NCI-H1694 treated with DMSO at 0.1 percent for 48 hours (cell line): ENCODE measurements at places on chromosomes 1 and 21.
A peak's percentile ranks its signal among the peaks of the same experiment; 100 is the strongest.

DNA sequence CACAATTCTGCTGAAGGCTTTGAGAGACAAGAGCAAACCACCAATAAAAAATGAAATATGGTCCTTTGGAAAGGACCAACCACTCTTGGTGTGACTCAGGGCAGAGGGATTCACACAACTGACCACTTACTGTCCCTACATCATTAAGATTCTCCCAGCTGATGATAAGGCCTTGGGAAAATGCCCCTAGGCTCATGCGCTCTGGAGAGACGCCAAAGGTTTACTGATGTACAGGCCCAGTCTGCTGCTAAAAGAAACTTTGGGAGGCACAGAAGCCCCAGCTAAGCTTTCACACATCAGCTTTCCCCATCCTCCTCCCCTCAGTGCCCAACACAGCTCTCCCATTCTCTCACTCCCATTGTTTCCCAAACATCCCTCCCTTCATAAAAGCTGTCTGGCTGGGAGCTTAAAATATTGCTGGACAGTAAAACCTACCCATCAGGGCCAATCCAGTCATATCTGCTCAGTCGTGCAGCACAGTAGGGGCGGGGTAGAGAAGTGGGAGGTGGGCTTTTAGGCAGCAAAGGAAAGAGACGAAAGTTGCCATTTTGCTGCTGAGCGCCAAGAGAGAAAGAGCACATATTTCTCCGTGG is at the start of gene GJA8:
Gene GJA8, plus strand, starts transcription at position 543 of the 593 bp plus-strand sequence. CDS start 5,161 bp downstream, outside the sequence.
- DNase-seq: no peak

GRCh38 chr1:155942578-155943141 is 1.2 kb downstream of the RXFP4 start:
- DNase-seq: no peak

DNA sequence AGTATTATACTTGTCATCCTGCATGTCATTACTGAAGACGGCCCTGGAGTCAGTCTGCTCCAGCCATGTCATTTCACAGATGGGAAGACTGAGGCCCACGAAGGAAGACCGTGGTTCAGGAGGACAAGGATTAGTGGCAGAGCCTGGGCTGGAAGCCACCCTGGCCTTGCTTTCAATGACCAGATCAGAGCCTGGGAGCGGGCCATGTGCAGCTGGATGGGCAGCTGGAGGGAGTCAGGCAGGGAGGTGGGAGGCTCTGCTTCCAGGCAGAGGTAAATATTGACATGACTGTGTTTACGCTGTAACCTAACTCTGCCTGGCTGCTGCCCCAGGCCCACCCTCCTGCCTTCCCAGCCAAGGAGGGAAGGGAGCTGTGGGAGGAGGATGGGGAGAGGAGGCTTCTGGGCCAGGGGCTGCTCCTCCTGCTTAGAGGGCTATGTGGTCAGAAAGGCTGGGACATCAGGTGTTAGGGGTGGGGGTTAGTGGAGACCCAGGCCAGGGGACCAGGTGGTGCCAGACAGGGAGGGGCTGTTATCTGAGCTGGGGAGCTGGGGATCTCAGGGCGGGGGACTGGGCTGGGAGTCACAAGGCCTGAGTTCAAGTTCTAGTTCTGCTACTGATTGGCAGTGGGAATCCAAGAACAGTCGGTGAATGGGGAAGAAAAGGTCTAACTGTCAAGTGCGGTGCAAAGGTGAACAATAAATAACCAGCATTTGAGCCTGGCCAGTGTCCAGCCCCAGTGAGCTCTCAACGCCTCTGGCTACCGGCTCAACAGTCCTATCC is 48.5 kb upstream of the ECE1 start:
- DNase-seq: peak; percentile 53

DNA sequence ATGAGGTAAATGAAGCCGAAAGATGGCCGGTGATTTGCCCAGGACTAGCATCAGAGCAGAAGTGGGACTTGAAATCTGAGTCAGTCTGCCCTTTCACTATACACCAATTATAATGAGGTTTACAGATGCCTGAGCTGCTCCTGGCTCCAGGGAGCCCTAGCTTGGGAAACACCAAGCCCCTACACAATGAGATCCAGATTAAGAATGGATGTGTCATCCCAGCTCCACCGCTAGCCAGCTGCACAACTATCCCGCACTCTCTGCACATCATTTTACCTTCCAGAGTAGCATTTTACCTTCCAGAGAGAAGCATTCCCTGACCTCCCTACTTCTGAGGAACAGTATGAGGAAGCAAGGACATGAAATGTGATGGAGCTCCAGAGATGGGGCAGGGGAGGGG is 27.0 kb downstream of the SERTAD4 start:
- peak; percentile 46 for DNase-seq

GRCh38 chr1:94851571-94851970 is 31.4 kb downstream of the SLC44A3 start:
- DNase-seq: no peak

DNA sequence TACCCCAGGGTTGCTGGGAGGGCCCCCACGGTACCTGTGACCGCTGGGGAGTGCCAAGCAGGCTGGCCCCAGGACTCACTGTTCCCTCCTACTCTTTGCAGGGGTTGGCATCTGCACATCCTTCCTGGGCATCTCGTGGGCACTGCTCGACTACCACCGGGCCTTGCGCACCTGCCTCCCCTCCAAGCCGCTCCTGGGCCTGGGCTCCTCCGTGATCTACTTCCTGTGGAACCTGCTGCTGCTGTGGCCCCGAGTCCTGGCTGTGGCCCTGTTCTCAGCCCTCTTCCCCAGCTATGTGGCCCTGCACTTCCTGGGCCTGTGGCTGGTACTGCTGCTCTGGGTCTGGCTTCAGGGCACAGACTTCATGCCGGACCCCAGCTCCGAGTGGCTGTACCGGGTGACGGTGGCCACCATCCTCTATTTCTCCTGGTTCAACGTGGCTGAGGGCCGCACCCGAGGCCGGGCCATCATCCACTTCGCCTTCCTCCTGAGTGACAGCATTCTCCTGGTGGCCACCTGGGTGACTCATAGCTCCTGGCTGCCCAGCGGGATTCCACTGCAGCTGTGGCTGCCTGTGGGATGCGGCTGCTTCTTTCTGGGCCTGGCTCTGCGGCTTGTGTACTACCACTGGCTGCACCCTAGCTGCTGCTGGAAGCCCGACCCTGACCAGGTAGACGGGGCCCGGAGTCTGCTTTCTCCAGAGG is 6.8 kb downstream of the XKR8 start:
- DNase-seq: no peak

DNA sequence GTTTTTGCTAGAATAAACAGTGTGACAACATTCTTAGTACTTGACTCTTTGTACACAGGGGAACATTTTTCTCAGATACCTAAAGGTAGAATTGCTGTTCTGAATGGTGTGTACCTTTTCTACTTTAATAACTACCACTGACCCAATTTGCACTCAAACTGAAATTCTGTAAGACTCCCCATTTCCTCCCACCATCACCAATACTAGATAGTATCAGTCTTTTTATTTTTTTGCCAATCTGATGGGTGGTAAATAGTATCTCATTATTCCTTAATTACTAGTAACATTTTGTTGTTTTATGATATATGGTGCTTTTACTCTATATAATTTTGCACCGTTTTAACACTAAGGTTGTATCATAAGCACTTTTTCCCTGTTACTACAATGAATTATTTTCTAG is 28.8 kb upstream of the GCLM start:
- DNase-seq: no peak

DNA sequence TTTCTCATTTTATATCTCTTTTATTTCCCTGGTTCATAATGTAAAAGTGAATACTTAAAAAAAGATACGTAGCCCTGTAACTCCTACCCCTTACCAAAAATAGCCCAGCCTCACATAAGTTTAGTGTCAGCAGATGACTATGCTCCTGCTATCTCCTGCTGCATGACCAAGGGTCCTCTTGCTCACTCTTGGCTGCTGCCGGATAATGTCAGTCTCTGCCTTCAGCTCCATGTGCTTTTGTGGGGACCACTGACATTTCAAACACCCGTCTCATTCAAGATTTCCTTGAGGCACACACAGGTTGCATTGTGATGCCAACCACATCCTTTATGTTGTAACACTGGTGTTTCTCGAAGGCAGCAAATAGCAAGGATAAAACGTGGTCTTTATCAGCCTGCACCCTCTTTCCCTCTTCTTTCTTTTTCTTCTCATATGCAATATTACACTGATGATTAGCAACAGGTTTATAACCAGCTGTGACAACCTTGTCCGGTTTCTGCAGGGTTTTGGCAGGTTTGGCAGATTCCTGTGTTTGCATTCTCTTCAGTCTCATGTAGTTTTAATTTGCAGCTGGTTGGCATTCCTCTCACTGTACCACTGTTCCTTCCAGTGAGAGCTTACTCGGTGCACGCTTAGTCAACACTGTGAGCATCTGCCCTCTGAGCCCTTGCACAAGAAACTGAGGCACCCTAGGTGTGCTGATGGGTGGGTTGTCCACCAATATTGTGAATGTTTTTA is 62.2 kb downstream of the ZNF684 start:
- no peak for DNase-seq

DNA sequence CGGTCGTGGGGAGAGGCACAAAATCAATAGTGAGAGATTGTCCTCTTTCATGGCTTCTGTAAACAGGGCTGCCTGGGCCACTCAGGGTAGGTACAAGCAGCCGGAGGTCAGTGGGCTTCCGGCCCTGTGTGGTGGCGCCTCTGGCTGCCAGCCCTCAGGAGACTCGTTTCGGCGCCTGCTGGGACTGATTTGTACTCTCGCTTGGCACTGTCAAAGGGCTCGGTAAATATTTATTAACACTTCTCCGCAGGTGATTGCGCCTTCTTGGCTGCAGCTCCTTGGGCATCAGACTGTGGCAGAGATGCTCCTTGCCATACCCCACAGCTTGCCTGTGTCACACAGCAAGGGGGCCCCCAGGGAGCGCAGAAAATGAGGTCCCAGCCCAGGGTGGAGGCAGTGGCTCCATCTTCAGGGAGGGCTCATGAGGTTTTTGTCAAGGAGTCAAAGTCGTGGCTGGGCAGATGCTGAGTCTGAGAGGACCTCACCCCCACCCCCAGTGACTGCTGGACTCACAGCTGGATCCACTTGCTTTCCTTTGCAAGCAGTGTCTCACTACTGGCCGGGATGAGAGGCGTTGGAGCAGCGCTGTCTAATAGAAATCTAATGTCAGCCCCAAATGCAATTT is 262.5 kb downstream of the GRIK3 start:
- DNase-seq: no peak

DNA sequence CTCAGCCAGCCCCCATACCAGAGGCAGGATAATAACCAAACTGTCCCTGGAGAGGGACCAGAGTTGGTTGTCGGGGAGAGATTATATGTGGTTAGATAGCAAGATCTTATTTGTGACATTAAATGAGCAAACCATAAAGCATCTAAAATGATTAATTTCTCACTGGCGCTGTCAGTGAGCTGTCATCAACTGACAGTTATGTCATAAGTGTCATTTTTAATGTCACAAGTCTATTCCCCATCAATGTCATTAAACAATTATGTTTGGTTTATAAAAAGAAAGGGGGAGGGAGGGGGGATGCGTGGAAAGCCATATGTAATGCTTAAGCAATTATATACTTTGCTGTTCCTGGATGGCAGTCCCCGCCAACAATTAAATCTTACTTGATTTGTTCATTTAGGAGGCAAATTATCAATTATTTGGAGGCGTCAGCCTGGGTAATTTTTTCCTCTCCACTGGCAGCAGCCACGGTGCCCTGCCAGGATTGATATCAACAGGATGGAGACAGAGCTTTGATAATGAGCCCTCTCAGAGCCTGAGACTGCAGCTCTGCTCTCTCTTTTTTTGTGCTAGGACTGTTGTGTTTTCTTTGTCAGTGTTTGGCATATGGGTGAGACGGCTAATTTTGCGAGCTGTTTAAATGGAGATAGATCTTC is 333.6 kb upstream of the CAMK1G start:
- peak; percentile 54 for DNase-seq

DNA sequence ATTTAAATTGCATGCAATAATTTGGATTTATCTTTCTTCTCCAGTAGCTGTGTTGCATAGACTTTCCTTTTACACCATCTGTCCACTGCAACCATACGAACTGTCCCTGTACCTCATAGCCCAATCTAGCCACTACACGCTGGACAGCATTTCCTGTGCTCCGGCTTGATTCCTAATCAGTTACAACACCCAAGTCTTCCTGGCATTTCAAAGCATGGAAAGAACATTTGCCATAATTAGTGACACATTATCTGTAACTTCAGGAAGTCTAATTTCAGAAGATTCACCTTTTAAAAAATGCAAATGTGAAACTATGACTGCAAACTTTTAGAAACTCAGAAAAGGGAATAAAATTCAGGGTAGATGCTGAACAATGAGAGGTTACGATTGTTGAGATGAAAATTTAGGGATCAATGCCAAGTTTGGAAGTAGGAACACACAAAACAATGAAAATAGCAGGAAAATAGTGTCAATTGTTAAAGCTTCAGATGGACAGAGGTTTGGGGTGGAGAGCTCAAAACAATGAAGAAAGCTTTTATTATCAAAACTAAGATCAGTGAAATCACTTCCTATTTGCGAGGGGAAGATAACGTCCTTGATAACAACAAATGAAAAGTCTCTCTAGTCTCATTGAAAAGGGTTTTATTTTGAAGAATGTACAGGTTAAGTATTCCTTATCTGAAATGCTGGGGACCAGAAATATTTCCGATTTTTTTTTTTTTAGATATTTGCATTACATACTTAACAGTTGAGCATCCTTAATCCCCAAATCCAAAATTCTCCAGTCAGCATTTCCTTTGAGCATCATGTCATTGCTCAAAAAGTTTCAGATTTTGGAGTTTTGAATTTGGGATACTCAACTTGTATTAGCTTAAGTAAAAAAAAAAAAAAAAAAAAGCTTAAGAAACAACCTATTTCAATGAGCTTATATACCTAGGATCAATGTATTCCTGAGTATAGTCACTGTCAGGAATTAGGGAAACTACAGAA is 107.3 kb downstream of the FNBP1L start:
- DNase-seq: no peak

DNA sequence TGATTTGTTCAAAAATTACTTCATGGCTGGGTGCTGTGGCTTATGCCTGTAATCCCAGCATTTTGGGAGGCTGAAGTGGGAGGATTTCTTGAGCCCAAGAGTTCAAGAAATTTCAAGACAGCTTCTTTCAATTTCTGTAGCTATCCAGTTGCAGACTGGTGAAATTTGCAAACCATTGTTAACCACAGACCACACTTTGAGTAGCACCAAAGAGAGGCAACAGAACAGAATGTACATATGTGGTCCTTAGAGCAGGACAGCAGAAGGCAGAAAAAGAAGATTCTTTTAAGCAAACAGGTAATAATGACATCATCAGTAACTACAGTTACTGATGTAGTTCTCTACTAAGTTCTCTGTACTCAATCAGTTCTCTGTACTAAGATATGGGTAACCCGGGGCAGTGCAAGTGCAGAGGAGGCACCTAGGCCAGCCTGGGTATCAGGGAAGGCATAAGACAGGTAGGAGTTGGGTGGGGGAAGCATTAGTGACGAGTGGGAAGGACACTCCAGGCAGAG is 5.5 kb upstream of the KLF17 start:
- no peak for DNase-seq

DNA sequence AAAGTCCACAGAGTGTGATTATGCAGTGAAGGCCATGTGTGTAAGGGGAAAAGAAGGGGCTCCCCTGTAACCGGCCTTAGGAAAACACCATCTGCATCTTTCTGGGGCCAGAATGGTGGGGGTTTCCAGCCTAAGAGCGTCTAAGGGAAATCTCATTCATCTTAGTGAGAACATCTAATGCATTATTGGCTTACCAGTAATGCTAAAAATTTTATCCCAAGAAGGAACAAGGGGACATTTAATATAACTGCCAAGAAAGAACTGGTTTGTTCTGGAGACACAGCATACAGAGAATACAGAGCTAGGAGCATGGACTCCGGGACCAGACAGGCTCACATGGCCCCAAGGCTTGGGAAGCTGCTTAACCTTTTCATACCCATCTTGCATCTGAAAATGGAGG is 58.3 kb upstream of the DSCAM start:
- DNase-seq: no peak

- no peak for DNase-seq
These were observed 20.7 kb downstream of the SFT2D2 start for GRCh38 chr1:168246506-168246905.
